ENCODE measurements at places on chromosomes 1 and 21.

DNA sequence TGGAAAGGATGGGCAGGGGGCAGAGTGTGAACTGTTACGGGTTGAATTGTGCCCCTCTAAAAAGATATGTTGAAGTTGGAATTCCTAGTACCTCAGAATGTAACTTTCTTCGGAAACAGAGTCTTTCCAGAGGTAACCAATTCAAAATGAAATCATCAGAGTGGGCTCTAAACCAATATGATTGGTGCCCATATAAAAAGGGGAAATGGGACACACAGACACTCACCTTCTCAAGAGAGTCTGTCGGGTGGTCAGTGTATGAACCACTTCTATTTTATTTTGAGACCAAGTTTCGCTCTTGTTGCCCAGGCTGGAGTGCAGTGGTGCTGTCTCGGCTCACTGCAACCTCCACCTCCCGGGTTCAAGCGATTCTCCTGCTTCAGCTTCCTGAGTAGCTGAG lies 7.6 kb downstream of the EDARADD start:
- no peak for DNase-seq

GRCh38 chr1:59150577-59151386 lies 146.1 kb upstream of the FGGY start:
- DNase-seq = no peak

GRCh38 chr1:6268415-6268814 lies 7.5 kb upstream of the GPR153 start:
- DNase-seq = no peak

DNA sequence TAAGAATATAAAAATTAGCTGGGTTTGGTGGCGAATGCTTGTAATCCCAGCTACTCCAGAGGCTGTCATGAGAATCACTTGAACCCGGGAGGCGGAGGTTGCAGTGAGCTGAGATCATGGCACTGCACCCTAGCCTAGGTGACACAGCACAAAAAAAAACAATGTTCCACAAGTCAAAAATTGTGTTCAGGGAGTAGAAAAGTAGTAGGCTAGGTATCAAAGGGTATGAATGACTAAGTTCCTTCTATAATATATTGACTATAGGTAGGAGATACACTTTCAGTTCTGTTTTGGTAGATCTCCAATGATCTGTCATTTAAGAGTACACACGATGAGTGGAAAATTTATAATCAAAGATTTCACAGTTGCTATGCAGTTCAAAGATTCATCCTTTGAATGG lies 16.7 kb downstream of the USP48 start:
- no peak for DNase-seq

- peak; percentile 34 for DNase-seq
Measured at GRCh38 chr1:181397845-181398244, 85.5 kb upstream of the CACNA1E start.

GRCh38 chr1:26759531-26759930 lies 28.2 kb upstream of the PIGV start:
- no peak for DNase-seq

DNA sequence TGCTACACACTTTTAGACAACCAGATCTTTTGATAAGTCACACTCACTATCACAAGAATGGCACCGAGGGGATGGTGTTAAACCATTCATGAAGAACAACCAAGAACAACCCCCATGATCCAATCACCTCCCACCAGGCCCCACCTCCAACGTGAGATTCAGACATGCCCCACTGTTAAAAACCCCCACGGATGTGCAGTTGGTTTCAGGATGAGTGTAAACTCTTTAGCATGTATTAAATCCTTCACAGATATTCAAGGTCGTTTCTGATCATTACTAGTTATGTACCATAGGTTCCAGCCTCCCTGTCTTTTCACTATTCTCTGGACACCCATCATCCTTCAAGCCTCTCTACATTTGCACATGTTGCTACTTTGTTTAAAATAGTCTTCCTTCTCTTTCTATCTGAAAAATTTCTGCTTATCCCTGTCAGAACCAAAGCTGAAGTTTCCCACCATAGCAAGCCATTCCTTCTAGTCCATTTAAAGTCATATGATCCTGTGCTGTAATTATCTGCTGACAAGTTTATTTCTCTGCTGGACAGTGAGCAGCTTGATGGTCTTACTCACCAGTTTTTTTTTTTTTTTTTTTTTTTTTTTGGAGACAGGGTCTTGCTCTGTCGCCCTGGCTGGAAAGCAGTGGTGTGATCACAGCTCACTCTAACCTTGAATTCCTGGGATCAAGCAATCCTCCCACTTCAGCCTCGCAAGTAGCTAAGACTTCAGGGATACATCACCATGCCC lies 36.8 kb downstream of the MAP10 start:
- DNase-seq = no peak

DNA sequence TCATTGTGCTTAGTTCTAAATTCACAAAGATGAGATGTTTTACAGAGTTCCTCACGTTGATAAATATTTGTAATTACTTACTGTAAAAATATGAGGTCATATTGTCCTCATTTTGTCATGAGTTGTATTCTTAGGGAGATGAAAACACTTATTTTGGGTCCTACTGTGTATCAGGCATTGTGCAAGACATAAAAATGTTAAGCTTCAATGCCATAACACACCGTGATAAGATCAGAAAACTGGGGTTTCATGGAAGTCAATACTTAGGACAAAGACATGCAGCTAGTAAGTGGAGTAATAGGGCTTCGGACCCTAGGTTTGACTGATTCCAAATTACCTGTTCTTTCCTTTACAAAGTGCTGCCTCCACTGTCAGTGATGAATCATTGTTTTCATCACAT lies 720.7 kb upstream of the ZP4 start:
- DNase-seq = no peak

Data from CD8-positive, alpha-beta memory T cell (primary cell).